NCI-H82 (cell line): ENCODE measurements at places on chromosomes 2 and 18.

DNA sequence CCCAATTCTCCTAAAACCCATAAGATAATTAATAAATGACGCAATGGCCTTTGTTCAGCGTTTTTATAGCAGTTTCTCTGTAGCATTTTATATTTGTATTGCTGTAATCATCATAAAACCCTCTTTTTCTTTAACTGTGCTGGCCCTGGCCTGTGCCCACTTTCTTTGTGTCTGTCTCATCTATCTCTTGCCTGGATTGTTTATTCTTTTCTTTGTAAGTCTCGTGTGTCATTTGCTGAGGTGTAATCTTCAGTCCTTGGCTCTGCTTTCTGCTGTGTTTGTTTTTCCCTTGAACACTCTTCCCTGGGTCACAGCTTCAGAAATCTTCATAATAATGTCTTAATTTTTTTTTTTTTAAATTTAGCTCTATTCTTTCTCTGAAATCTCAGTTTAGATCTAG, 525.8 kb upstream of the LINC00305 start:
- DNase-seq = no peak

DNA sequence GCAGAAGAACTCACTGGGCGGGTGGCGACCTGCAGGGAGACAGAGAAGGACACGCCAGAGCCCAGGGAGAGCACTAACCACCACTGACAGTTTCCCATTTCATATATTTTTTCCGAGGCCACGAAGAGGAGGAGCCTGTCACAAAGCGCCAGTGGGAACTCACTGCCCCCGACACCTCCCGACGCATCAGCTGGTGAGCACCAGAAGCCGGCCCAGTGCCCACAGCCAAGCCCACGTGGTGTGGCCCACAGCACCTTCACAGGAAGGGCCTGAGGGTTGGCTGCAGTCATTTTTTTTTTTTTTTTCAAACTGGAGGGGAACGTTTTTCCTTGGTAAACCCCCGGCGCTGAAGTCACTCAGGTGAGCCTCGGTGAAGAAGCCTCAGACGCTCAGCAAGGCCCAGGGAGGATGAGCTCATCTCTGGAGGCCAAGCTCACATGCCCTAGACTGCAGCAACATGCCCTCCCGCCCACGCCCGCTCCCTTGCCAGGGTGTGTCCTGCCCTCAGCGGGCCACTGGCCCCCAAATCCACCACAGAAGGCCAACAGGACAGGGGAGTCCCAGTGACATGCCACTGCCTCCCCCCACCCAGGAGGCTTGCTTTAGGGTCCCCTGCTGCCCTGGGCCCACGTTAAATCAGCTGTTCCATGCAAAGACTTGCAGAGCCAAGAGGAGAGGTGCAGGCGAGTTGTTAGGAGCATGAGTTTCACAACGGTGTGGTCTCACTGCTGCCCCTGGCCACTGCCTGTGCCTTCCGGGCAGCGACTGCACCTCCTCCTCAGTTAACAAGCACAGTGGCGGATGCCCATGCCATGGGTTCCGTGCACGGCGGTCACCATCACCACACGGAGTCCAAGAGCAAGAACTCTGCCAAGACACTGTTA, 68.1 kb downstream of the PARD6G start:
- no peak for DNase-seq

GRCh38 chr2:58414506-58414905, 173.4 kb upstream of the FANCL start:
- no peak for DNase-seq

DNA sequence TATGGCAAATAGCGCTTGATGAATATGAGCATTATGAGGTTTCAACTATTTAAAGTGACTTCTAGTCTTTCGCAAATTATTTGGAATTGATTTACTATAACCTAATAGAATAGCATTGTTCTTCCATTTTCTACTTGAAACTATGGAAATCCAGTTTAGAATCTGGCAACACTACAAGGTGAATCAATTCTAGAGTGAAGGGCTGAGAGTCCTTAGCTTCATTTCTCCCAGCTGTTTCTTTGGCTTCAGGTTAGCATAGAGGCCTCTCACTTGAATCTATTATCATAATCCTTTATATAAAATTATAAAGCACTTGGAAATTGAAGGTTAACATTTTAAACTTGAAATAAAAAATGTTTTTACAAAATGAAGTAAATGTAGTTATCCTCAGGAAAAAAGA, 318.8 kb downstream of the CCDC85A start:
- no peak for DNase-seq

DNA sequence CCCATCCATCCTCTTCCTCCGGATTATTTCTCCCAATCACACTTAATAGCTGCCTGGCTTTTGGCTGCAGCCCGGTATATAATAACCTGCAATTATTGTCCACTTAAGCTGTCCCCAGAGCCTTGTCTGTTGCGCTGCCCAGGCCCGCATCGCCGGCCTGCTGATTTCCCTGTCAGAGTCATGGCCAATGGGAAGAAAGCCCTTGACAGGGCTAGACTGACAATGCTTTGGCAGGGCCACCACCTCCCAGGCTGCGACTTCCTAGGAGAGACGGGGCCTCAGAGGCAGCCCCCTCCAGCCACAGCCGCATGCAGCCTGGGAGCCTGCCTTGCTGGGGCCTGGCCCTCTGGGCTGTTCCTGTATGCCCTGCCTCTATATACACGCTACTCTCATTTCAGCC, 10.0 kb upstream of the CELF4 start:
- DNase-seq = no peak

DNA sequence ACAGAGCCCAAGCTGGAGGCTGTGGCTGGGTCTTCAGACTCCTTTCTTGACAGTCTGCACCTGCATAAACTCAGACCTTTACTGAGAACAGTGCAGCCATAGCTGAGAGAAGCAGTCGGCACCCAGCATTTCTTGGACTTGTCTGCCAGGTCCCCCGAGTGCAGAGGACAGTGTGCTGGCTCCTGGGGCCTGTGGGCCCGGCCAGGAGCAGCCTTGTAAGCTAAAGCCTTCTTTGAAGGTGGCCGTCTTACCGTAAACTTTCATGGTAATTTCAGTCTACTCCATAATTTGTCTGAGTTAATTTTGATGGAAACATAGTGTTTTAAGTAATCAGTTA, 70.9 kb downstream of the LRRFIP1 start:
- DNase-seq = no peak

- DNase-seq = peak; percentile 15
These were observed 454.9 kb upstream of the CHAC2 start for GRCh38 chr2:53312721-53313120.

GRCh38 chr2:193895226-193895625, 1700.5 kb upstream of the TMEFF2 start:
- no peak for DNase-seq

DNA sequence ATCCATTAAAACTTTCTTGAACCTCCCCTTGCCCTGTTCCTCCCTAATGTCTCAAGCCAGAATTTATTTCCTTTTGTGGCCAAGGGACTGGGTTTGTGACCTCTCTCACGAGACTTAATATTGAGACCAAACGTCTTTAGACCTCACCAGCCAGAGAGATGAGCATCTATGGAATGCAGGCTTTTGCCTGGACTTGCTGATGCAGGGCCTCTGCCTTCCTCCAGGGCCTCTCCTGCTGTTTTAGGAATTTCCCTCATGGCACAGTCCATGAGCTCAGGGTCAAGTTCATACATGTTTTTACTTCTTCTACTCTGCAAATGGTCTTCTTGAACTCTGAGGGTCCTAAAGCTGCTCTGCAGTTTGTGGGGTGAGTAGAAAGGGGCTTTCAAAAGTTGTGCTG, 22.3 kb downstream of the IL1B start:
- no peak for DNase-seq

- no peak for DNase-seq
These were observed 160.3 kb upstream of the ACAA2 start for GRCh38 chr18:49973592-49973991.

DNA sequence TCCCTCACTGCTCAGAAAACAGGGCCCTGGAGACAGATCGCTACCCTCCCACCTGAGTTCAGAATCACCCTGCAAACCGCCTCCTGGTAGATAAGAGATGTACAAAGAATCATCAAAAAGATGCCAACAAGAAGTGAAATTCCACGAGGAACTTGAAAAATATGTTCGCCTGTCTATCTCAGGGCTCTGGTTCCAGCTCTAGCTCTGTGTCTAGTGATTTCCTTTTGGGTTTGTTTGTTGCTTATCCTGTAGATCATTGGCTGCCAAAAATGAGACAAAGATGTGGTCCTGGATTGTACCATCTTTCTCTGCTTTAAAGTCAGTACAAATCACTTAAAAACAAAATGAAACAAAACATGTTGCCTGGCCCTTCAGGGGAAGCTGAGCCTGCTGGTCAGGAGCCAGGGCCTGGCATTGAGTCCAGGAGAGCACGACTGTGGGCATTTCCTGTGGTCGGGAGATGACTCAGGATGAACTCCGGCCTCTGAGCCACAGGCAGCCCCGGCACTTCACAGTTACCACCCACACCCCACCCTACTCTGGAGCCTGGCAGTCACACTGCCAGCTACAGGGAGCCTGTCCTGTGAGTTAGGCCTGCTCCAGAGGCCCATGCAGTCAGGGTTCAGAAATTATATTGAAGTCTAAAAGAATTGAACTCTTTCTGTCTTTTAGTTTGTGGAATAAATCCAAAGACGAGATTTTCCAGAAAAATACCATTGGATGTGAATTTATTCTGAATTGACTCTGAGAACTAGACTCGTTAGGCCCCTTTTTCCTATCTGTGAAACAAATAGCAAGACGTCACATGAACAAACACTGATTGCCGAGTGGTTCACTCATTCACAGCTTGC, 8.0 kb upstream of the ITGB6 start:
- DNase-seq = no peak

DNA sequence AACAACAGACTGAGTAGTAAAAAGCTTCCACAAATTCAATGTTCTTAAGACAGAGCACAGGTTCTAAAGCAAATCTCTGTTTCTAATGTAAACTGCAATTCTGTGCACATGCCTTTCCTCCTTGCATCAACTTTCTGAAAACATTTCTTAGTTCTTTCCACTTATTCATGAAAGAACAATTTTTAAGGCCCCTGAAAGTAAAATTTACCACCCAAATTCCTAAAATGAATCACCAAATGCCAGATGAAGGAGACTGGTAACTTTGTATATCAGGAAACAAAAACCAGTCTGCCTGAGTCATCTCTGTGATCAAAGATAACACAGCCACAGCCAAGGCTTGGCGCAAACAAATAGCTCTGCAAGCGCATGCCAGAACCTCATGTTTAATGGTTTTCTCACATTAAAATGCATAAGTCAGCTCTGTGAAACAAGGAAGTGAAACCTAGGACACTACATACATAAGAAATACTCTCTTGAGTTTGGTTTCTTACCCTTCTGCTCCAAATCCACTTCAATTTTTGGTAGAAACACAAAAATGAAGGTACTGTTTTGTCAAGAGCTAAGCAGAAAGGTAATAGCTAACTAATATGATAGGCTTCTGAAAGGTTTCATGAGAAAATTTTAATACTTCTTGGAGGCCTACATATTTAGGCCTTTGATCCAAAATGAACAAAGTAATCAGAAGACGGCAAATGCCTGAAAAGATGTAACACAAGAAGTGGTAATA, 169.4 kb downstream of the THADA start:
- no peak for DNase-seq

- DNase-seq = peak; percentile 78
These were observed 2.4 kb upstream of the RBM45 start for GRCh38 chr2:178109813-178110212.

DNA sequence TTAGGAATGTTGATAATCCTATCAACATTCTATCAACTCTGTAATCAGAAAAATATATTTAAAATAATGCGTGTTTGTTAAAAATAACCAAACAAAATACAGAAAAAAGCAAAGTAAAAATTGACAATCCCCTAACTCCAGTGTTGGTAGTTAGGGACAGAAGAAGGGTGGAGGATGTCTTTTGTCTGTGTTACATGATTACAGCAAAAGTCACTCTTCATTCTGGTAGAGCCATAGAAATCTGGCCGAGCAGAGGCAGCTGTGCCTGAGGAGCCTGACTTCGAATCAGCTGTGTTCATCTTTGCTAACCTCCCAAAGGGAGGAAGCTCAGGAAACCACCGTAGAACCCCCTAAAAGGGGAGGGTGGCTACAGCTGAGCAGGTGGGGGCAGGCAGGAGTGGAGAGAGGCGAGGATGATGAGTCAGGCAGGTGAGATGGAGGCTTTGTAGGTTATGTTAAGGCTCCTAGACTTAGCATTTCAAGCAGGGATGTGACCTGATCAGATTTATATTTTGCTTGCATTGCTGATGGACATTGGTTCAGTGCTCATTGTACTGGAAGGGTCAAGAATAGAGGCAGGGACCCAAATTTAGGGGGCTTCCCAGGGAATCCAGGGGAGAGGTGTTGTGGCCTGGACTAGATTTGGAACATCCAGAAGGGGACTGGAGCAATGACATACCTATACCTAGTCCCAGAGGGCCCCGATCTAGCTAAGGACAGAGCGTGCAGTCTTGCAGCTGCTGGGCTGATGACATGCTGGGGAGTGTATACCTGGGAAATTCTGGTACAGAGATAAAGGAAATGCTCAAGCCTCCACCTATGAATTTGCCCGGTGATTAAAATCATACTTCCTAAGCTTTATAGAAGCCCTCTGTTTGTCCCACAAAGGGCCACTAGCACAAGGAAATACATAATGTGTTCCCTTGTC, 95.7 kb downstream of the NEDD4L start:
- DNase-seq = no peak

- DNase-seq = peak; percentile 97
These were observed at the start of gene CYP20A1 for GRCh38 chr2:203238704-203239526. CYP20A1 (plus strand) TSS chr2:203239018; CDS start chr2:203239063, 45 bp downstream.

- DNase-seq = peak; percentile 26
These were observed 980 bp upstream of the PDE6D start for GRCh38 chr2:231781798-231782726.
